ENCODE measurements at places on chromosomes 3 and 15. TPM values are rescaled to one million over a fixed set of nuclear protein-coding genes. Genes with fewer than 3 reads are reported as not detected.

GRCh38 chr3:153130312-153130977 lies 31.6 kb upstream of the RAP2B start:
- DNase-seq, result no peak

- DNase-seq, result no peak
These were observed 6.3 kb downstream of the STARD5 start for GRCh38 chr15:81317642-81318017.

GRCh38 chr15:44542596-44542995 lies 5.6 kb downstream of the EIF3J start:
- no peak for DNase-seq

Gene GATA2
- total RNA-seq, result 57.8 TPM

Gene PPP1R2
- 52.2 TPM for total RNA-seq
